COR-L47 (cell line): ENCODE measurements at places on chromosomes 2 and 18.
A peak's percentile ranks its signal among the peaks of the same experiment; 100 is the strongest.

DNA sequence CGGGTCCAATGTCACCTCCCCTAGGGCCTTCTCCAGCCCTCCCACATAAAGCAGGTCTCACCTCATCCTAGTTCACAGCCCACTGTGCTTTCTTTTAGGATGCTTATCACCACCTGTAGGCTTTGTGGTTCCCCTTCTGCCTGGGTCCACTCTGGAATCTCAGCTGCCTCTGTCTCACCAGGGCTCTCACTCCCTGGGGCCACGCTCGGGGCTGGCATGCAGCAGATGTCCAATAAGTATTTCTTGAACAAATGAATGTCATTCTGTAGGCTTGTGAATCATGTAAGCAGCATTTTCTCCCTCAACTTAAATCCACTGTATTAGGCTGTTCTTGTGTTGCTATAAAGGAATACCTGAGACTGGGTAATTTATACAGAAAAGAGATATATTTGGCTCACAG is 4.3 kb upstream of the SH3BP4 start:
- DNase-seq, result no peak

DNA sequence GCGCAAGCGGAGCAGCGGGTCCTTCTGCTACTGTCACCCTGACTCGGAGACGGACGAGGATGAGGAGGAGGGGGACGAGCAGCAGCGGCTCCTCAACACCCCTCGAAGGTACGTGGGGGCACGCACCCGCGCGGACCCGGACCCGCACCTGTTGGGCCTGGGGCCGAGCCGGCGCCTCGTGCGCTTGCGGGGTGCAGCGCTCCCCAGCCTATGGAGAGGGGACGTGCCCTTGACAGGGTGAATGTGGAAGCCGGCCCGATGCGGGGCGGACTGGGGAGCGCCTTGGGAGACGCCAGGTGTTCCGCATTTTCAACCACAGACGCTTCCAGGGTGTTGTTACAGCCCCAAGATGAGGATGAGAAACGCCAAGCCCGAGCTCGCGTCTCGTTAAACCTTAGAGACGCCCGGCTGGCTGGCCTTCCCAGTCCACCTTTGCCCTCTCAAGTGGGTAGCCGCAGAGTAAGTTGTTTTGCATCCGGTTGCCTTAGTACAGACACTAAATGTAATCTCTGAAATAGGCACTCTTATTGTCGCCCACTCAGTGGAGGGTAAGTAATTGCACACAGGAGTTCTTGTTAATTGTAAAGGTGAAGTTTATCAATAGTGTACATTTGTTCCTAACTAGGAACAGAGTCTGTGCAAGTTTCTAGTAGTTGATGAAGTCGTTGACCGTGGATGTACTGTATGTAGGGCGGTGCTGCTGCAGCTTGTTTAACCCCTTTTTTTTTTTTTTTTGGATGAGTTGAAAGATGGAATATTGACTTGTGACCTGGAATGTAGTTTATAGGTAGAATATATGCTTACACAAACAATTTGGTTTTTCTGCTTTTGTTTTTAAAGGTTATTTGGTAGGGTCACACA is 815 bp downstream of the GMCL1 start:
- DNase-seq, result peak; percentile 3

DNA sequence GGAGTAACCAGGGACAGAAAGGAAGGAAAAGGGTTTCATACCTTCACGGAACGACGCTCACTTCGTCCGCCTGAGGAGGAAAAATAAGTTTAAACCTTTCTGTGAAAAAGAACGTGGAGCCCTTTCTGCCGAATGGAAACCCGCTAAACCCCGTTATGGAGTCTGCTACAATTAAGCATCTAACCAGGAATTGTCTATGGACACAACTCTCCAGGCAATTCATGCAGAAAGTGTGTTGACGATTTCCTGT is 528 bp upstream of the PPP4R3B start:
- DNase-seq, result no peak

- no peak for DNase-seq
Observed at GRCh38 chr2:44351676-44352075, 9.6 kb downstream of the PREPL start.

- no peak for DNase-seq
Observed at GRCh38 chr2:32523686-32524085, 104.2 kb upstream of the TTC27 start.

- DNase-seq, result no peak
Observed at GRCh38 chr2:223003191-223003590, 48.8 kb upstream of the KCNE4 start.

DNA sequence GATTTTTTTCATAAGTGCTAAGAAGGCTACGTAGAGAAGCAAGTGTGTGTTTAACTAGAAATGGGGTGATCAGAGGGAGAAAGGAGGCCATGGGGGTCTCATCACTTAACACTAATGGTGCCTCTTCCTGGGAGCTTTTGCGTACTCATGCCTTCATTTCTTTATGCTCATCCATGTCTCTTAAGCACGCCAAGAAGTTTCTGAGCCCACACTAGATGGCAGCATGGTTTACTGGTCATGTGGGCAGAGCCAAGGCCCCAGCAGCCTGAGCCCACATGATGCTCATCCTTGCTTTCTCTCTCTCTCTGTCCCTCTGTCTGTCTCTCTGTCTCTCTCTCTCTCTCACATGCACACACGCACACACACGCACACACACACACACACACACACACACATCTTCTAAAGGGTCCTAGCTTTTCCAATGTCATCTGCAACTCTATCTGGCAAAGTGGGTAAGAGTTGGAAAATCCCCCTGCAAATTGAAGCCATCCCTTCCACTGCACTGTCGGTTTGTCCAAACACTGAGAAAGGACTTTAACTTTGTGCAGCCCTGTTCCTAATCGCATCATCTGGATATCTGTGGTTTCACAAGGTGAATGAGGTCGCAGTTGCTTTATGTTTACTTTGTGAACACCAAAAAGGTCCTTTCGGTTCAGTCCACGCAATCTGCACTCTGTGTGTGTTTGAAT is 137.1 kb upstream of the CCDC68 start:
- DNase-seq, result peak; percentile 53

GRCh38 chr2:18404708-18405107 is 155.7 kb downstream of the RDH14 start:
- no peak for DNase-seq

DNA sequence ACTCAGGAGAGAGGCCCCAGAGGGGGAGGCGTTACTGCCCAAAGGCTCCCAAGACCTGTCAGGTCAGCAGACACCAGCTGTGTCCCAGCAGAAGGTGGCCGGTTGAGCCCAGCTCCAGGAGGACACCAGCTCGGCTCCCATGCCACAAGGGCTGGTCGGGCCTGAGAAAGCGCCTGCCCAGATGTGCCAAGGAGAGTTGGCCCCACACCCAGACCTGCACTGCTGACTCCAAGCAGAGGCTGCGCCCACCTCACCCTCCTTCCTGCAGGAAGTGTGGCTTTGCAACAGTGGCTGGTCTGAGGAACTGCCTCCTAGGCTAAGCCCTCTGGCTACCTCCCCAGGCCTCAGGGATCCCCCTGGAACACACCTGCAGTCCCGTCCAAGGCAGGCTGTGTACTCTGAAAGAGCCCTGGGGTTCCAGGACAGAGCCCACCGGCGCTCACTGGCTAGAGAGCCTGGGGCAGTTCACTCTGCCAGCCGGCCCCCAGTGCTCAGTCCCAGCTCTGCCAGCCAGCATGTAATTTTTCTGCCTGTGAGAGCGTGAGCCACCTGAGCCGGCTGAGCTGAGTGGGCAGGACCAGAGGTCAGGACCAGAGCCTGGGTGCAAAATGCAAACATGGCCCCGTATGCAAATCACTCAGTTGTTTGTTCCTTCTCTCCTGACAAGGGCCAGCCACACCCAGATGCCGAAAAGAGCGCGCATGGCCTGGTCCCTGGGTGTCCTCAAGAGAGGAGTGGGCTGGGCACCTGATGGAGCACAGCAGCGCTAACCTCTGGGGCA is 36.9 kb upstream of the PTMA start:
- DNase-seq, result no peak

- DNase-seq, result no peak
Observed at GRCh38 chr2:201357221-201357620, at the start of gene FLACC1. Gene FLACC1 (minus strand): TSS chr2:201357345. CDS start chr2:201351404, 5,941 bp downstream.

GRCh38 chr18:10908760-10909159 is 240.6 kb downstream of the PIEZO2 start:
- no peak for DNase-seq

DNA sequence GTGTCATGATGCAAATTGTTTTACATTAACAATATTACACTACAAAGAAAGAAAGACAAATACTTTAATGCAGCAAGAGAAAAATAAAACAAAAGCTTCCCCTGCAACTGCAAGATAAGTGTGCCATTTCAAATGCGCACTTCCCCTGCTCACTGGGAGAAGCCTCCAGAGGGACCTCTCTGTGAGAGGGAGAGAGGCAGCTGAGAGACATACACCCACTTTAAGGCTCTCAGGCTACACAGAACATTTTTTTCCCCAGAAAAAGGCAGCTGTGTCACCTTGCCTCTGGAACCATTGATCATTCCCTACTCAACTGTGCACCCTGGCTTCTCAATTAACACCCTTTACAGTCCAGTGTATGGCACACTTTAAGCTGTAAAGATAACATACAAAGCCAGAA is 75.2 kb downstream of the DPP4 start:
- no peak for DNase-seq

DNA sequence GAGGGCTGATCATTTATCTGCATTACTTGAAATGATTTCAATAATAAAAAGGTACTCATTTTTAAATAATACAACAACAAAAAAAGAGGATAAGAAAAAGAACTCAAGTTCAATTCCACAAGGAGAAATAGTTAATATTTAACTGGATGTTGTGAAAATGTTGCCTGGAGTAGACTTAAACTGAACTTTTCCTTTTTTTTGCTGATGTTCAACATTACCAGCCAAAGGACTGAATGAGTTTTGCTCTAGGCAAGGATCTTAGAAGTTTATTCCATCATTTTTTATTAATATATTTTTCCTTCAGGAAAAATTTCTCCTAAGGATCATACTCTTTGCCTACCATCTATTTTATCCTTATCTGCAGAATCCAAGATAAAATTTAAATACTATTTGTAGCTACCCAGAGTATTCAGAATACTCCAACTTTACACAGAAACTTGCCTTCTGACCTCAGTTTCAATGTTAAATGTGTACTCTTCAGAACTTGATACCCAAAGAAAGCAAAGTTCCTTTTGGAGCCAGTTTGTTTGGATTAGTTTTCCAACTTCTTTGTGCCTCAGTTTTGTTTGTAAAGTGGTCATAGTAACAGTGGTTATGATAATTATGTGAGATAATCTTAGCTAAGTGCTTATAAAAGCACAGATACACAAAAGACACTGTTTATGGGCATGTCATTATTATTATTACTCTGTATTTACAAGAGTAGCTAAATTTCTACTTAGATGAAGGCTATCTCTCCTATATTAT is 12.8 kb downstream of the CKAP2L start:
- no peak for DNase-seq

DNA sequence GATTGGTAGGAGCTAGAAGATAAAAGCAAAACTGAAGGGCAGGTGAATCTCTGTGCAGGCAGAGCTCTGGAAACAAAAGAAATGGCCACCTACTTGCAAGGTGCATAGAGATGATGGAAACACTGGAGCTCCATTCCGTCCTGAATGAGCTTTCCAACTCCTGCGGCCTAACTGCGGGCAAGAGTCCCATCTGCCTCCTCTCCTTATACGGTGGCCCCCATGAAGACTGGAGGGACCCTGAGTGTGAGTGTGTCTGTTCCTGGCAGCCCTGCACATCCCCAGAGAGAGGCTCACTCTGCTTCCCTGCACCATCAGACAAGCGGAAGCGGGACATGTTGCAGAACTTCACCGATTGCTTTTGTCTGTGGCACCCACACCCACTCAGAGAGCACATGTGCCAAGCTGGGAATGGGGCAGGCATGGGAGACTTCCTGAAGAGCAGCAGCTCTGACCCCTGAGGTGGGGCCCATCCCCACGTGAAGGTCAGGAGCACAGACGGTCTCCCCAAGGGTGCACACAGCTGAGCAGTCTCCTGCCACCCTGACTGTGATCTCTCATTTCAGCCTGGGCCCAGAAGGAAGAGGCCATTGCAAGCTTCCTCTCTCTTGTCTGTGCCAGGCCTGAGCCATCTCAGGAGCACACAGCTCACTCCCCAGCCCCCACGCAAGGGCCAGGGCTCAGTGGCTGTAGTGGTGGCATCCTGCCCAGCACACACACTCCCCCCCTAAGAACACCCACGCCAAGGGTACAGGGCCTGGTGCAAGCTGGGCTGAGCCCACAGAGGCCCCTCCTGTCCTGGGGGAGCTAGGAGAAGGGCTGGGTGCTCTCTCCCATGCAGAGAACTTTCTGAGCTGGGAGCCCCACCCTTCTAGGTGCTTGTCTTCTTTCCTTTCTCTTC is 75.3 kb downstream of the STPG4 start:
- DNase-seq, result no peak

DNA sequence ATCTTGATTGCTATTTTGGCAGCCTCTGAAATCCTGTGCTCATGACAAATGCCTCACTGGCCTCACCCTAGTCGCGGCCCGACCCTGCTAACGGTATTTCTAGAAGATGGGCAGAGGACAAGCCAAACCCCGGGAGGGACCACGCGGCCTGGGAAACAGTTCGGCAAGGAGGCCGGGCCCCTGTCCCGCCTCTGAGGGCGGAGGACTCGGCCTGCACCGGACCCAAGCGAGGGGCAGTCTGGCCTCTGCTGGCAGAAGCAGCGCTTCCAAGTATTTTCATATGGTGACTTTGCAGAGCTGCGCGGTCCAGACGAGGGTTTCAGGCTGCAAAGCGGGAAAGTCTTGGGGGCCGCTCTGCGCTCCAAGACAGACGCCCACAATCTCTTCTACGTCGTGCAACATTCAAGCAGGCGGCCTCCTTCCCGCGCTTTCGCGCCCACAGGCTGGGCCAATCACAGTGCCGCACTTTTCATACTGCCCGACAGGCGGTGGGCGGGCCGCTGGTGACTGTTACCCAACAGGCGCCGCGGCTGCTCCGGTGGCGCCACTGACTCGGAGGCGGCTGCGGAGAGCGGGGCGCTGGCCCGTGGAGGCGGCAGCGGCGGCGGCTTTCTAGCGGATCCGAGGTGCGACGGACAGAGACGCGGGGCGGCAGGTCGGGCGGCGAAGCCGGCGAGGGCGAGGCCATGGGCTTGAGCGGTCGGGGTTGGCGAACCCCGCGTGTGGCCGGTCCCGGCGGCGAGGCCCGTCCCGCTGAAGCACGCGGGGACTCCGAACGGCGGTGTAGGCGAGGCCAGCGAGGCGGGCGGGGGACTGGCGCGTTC is at the start of gene RBM44:
Gene RBM44, plus strand, starts transcription at position 544 of the 824 bp plus-strand sequence. CDS start 14,831 bp downstream, outside the sequence.
- no peak for DNase-seq

GRCh38 chr18:10495936-10496335 is 29.9 kb upstream of the NAPG start:
- DNase-seq, result no peak

GRCh38 chr2:222270396-222270795 is 28.4 kb downstream of the PAX3 start:
- DNase-seq, result no peak

DNA sequence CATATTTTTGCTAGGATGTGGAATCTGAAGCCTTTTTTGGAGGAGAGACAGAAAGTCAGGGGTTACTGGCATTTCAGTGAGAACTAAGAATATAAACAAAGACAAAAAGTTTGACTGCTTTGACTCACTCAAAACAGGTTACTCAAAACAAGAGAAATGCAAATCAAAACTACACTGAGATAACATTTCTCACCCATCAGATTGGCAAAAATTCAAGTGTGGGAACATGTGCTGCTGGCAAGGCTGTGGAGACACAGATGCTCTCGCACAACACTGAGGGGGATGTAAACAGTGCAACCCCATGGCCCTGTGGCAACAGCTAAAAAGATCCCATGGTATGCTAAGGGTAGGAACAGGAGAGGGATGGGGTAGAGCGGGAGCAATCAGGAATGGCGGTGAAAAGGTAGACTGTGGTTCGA is 86.6 kb downstream of the DTNB start:
- no peak for DNase-seq

- DNase-seq, result no peak
Observed at GRCh38 chr18:75227535-75228296, 17.1 kb downstream of the TSHZ1 start.
